ENCODE measurements at places on chromosomes 16 and 17.
A peak's percentile ranks its signal among the peaks of the same experiment; 100 is the strongest.

GRCh38 chr17:57939797-57940196 is 15.4 kb downstream of the CUEDC1 start:
- peak; percentile 71 for DNase-seq

DNA sequence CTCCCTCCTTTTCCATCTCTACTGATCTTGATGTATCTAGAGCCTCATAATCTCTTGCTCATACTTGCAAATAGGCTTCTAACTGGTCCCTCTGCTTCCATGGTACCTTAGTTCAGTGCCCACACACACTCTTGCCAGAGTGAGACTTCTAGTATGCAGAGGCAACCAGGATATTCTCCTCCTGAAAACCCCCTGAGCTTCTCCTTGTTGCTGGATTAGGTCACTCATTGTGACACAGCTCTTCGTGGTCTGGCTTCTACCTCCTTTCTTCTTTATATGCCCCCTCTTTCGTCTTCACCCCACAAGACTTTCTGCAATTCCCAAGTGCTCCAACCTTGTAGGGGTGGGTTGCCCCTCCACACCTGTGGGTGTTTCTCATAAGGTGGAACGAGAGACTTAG is 2.5 kb upstream of the FAM20A start:
- no peak for DNase-seq

DNA sequence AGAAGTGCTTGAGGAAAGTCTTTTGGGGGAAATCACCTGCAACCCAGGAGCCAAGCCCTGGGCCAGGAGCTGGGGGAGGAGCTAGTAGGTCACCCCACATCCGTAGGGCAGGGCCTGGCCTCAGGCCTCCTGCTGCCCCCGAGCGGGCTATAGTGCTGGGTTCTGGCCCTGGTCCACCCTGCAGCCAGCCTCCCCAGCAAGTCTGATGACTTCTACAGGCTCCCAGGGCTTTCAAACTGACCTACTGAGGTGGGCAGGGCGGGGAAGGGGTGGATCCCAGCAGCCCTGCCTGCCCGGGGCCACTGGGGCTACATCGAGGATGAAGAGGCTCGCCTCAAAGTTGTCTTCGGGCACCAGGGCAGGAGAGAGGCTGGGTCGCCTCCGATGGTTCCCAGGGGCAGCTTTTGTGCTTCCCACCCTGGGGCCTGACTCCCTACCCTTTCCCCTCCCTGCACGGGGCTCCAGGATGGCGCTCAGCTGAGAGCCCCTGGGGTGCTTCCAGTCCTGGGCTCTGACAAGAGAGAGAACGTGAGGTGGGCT is 5.0 kb downstream of the CENPX start:
- no peak for DNase-seq

DNA sequence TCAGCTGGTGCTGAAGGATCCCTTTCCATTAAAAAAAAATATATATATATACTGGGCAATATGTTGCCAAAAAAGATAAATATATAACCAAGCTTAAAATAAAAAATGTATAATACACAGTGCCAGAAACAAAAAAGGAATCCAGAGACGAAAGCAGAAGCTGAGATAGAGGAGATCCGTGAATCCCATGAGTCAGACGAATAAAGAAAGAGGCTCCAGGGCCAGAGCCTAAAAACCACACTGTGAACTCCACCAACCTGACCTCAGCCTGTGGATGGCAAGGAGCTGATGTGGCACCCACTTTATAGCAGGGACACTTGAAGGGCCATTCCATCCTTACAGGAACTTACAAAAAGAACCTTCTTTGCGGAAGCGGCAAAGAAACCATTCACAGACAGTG is 34.8 kb downstream of the PITPNM3 start:
- no peak for DNase-seq

- no peak for DNase-seq
These were observed 189.1 kb downstream of the CEP112 start for GRCh38 chr17:66002812-66003211.

DNA sequence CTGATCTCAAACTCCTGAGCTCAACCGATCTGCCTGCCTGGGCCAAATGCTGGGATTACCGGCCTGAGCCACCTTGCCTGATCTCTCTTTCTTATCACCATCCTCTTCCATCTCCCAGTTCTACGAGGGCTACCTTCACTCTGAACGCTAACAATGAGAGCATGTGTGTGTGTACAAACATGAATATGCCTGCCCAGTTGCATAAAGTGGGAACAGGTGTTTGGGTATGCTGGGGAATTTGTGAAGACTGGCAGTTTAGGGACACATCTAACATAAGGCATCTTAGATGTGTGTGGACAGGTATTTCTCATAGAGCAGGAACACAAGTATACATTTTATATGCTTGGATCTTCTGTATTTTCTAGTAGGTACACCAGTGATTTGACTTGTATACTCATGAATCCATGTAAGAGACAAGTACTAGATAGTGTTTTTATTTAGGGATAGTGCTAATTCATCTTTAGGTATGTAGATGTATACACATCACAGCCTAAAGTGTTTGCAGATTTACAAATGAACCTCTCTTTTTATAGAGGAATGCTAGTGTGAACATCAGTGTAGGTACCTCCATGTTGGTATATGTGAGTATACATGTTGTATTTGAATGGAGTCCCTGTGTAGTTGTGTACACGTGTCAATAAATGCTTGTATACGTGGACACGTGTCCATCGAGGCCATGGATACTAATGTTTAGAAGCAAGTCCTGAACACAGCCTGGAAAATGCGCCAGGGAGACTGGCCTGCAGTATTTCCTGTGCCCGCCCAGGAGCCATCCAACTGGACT is 1.2 kb upstream of the DLX4 start:
- no peak for DNase-seq

GRCh38 chr17:49779739-49780231 is 8.7 kb upstream of the KAT7 start:
- peak; percentile 33 for DNase-seq

DNA sequence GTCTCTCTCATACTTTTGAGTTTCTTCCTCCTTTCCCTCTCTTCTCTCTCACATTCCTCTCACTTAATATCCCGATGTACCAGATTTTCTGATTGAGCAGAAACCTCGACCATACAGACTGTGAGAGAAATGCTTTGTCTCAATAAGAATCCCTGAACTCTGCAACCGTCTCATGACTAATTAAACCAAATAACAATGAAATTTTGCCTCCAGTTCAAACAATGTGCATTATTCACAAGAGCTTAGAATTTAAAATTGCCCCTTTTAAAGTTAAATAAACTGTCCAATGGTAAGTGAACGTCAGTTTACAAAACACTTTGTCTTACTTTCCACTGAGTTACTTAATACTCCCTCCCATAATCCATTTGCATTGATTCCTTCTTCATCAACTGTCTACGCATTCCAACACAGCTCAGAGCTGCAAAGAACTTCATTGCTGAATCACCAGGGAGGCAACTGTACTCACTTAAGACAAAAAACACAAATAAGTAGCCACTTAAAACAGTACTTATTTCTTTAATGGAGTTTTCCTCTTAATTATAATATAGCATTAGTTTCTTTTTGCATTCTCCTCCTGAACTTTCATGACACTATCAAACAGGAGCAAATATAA is 4.9 kb downstream of the CDH11 start:
- no peak for DNase-seq

- peak; percentile 75 for DNase-seq
These were observed at the start of gene IL21R for GRCh38 chr16:27401768-27402568. IL21R (plus strand) TSS chr16:27402174; CDS start chr16:27430072, 27,898 bp downstream.

DNA sequence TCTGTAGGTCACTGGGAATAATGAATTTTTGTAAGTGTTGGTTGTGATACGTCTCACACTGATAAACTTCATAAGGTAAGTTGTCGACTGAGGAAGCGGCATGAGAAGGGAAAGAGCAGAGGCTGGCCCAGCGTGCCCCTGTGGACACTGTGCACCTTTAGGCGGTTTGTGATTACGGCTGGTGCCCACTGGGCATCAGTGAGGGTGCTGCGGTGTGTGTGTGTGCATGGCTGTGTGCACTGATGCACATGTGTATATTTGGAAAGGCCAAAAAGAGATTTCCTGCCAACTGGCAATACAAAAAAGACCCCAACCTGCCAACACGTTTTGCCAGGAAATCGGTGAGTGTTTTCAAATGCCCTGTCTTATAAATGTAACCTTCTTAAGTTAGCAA is 11.9 kb downstream of the IRF8 start:
- DNase-seq = no peak

DNA sequence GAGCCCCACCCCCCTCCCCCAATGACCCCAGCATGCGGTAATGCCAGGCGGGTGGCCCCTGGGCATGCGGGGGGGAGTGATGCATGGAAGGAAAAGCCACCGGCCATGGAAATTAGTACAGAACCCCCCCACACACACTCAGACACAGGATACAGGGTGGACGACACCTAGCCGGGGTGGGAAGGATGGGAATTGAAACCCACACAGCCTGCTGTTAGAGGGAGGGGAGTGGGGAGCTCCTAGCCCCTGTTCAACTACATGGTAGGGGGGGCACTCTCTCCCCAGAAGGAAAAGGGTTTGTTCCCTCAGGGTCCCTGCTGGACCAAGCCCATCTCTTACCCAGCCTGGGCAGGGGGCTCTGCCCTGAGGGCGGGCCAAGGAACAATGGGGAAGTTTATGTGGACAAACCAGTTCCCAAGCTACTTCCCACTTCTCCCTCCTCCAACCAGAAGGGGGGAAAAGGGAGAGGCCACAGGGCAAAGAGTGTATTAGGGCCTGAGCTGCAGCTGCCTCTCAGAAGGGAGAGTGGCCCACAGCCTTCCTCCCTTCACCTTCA is 5.2 kb downstream of the TMUB2 start:
- DNase-seq = no peak

DNA sequence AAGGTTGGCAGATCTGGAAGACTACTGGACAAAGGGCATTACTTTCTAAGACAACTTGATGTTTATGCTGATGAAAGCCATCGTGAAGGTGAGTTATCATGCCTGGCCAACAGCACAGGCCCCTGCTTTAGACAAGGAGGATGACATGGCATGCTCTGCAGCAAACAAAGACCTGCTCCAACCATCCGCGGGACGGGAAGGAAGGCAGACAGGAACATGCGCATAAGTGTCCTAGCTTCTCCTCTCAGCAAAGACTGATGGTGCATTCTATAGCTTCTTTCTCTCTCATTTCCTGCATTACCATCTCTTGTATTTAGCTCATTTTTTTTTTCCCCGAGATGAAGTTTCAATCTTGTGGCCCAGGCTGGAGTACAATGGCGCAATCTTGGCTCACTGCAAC is 5.4 kb downstream of the NPLOC4 start:
- no peak for DNase-seq

GRCh38 chr17:57102122-57102521 is 17.1 kb downstream of the AKAP1 start:
- DNase-seq = no peak

DNA sequence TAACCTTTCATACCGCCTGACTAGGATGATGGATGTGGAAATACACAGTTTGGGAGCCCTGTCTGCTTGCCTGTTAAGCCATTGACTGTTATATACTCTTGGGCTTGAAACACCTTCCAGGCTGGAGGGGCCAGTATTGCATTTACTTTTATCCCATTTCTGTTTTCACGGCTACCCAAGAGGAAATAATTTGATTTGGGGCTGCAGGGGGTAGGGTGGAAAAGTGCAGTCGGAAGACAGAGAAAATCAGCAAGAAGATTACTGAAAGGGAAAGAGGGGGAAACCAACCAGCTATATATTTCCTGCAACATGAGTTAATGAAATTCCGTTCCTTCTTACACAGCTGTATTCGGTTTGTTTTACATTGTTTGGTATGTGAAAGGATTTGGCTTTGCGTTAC is 202.5 kb downstream of the CDH13 start:
- DNase-seq = no peak

- no peak for DNase-seq
These were observed 87.5 kb upstream of the HLF start for GRCh38 chr17:55177159-55177854.

DNA sequence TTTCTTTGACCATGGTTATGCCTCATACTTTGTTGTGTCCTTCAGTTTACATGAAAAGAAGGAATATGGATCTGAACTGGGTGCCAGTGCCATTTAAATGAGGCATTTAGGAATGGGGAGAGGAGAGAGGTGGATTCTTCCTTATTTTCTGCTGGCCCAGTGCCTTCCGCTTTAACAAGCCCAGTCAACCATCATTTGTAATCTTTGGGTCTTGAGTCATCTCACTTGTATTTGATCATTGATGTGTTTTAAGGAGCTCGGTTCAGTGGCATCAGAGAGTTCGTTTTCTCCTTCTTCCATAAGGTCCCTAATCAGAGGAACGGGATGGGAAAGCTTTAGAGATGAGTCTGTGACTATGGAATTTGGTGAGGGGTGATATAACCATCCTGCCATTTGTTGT is 334.9 kb downstream of the WWOX start:
- no peak for DNase-seq

GRCh38 chr17:58153046-58153445 is 4.9 kb downstream of the OR4D1 start:
- peak; percentile 82 for DNase-seq

- no peak for DNase-seq
These were observed 5.0 kb downstream of the SOST start for GRCh38 chr17:43753493-43754129.

DNA sequence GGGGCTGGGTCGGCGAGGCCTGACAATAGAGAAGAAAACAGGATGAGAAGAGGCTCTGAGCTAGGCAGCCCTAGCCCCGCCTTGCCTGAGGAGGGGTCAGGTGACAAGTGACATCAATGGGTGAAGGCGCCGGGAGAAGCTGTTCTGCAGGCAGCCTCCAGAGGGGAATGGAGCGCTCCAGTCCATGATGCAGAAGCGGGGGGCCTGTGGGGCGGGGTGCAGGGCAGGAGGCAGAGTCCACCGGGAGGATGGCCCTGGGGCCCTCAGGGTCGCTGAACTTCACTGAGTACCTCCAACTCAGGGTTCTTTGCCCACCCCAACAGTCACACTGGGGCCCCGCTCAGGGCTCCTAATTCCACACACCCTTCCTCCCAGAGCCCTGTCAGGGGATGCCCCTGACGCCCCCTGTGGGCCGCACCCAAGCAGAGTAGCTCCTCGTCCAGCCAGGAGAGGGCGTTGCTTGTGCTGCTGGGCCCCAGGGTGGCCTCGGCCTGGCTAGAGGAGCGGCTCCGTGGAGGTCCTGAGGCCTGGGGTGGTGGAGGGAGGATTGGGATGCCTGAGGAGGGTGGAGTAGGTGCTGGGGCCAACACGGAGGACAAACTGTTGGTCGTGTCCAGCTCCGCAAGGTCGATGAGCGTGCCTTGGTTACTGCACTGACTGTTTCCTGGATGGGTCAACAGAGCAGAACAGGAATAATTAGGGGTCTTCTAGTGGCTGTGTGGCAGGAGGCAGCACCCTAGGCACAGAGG is 20.8 kb downstream of the GGA3 start:
- peak; percentile 32 for DNase-seq

All from GDM1 (cell line).